ENCODE measurements at places on chromosomes 6 and 20.

GRCh38 chr20:50244352-50245149 is 53.9 kb downstream of the CEBPB start:
- DNase-seq = no peak

DNA sequence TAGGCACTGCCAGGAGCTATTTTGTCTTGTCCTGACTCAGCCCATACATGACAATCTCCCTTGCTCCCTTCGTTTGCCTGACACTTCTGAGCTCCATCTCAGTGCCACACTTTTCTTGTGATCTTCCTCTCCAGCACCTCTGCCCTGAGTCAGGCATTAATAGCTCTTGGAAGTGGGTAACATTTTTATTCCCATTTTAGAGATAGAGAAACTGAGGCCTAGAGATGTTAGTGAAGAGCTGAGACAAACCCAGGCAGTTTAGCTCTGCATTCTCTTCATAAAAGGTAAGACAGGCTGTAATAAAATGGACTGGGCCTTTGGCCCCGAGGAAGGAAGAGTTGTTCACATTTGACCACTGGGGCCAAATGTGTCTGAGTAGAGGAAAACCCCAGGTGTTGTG is 167.4 kb downstream of the DHX35 start:
- DNase-seq = no peak

GRCh38 chr20:62726276-62726675 is 17.6 kb downstream of the NTSR1 start:
- DNase-seq = no peak

- DNase-seq = no peak
Observed at GRCh38 chr6:160899671-160900430, 91.7 kb upstream of the MAP3K4 start.

GRCh38 chr20:52294106-52294628 is 102.6 kb upstream of the ZFP64 start:
- no peak for DNase-seq

DNA sequence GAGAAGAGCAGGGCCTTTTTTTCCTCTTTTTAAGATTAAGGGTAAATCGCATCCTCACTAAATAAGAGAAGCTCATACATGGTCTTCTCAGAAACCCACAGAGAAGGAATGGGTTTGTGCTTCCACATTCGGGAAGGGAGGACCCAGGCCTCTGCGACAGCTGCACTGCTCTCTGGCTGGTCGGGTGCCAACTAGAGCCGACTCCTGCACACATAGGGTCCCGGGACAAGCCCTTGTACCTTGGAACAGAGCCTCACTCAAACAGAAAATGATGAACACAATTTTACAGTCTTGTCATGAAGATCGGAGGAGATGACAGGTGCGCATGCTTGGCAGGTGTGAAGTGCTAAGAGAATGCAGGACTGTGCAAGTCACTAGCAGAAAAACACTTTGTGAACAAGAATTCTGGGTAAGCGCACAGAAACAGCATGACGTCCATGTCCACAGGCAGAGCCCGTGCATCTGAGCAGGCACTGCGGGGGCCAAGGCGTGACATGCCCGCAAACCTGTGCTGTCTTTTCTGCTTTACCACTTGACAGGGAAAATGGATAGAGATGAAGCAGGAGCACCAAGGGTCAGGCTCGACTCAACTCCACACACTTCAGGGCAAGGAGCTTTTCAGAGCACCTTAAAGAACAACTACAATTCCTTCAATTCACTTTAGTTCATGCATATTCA is 101.0 kb upstream of the MPC1 start:
- no peak for DNase-seq

DNA sequence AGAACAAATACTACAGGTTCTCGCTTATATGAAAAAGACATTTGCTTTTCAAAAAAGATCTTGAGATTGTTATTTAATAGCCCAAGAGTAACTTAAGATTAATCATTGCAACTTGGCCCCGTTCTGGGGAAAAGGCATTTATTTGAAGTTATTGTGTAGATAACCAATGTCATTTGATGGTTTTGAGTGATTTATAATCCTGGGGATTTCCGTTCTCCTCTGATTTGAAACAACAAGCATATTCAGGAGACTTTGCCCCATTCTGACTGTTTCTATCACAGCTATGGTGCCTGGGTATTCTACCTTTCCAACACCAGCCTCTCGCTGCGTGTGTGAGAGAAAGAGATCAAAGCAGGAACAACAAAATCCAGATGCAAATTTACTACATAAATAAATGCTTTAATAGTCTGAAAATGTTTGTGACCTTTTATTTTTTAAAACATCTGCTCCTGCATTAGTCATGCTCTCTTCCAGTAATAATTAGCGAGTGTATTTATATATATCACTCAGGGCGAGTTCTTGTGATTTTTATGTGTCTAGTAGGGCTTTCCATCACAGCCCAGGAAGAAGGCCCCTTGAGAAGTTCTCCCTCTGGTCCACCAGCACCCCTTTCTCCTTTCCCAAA is 197.9 kb upstream of the FOXQ1 start:
- DNase-seq = no peak

- no peak for DNase-seq
Observed at GRCh38 chr20:60031107-60031506, 72.9 kb downstream of the CDH26 start.

DNA sequence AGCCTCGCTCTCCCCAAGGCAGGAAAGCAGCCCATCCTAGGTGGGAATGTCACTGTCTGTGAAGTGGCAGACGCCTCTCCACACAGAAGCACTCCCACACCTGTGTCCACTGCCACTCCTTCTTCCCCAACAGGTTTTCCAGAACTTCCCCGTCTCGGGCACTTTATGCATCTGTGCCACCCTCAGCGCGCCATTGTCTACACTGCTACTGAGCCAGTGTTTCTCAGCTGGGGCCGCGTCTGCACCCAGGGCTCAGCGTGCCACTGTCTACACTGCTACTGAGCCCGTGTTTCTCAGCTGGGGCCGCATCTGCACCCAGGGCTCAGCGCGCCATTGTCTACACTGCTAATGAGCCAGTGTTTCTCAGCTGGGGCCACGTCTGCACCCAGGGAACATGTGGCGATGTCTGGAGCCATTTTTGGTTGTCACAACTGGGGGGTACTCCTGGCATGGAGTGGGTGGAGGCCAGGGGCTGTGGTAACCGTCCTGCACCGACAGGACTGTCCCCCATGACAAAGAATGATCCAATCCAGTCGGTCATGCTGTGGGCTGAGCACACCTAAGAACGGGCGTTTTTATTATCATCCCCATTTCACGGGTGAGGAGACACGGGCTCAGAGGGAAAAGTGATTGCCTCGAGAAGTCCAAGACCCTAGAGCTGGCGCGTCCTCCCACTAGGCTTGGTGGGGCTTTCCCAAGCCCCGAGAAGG is 41.7 kb upstream of the ZBP1 start:
- no peak for DNase-seq

DNA sequence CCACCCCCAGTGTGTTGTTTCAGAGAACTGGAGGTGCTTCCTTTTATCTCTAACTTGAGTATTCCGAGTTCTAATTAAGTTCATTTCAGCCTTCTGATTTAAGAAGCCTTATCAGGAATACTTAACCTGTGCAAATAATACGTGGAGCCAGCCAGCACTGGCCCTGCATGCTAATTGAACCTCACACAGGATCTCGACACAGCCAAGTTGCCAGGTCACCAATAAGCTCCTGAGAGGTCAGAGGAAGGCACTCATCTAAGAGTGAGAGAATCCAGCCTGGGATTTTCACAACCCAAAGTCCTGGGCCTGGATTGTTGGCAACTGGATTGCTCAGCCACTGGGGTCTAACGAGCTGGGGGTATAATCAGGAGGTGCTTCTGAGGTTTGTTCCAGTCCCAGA is 157.7 kb upstream of the LRFN2 start:
- no peak for DNase-seq

- no peak for DNase-seq
Observed at GRCh38 chr6:148392671-148393070, 50.0 kb downstream of the SASH1 start.

DNA sequence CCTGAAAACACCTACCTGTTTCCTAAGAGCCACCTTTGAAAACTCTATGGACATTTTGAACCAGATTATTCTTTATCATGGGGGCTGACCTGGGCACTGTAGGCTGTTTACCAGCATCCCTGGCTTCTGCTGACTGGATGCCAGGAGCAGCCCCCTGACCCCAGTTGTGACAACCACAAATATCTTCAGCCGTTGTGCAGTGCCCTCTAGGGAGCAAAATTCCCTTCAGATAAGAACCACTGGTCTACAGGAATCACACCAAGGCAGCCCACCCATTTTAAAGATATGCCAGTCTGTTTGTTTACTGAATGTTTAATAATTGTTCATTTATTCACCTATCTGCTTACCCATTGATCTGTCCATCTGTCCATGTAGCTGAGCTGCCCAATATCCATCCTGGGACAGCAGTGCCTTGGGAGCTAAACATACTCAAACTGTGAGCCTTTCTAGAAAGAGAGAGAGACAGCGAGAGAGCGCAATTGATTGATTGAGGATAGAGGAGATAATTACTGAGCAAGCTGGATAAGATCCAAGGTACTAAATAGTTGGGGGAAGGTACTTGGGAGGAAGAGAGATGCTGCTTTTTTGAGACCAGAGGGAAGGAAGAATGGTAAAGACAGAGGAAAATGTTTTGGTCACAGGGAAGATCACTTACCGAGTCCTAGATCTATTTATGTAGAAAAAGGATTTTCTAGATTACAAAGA is 276.8 kb downstream of the NRN1 start:
- DNase-seq = no peak

GRCh38 chr6:5981126-5982026 is 25.3 kb downstream of the NRN1 start:
- no peak for DNase-seq

GRCh38 chr6:136511397-136511796 is 38.8 kb downstream of the MAP7 start:
- DNase-seq = no peak

DNA sequence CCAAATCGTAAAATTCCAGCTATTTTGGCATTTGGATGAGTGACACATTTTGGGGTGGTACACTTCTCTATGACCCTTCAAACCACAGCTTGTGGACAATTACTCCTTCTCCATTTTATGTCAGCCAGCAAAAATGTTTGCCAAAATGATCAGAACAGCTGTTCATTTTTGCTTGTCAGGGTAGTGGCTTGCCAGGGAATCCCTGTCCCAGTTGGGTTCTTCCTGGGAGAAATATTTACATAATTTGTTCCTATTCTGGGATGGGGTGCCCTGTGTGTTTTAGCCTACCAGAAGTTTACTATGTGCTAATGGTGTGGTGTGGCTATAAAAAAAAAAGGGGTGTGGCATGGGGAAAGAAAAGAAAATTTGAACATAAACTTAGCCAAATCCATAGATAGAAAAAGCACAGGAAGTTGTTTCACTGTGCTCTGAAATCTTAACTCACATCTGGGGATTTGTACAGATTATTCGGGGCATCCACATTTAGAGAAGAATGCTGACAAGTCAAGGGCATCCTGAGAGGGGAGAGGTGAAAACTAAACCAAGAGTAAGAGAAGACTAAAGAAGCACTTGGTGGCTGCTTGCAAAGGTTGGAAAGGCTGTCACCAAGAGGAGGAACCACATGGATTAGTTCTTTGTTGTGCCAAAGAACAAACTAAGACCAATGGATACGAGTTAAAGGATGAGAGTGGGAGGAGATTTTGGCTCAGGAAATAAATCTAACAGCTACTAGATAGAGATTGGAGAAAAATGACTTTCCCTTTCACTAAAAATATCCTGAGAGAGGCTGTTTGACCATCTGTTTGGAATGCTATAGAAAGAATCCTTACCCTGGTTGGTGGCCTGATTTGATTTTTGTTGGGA is 55.2 kb upstream of the RBM24 start:
- DNase-seq = no peak

DNA sequence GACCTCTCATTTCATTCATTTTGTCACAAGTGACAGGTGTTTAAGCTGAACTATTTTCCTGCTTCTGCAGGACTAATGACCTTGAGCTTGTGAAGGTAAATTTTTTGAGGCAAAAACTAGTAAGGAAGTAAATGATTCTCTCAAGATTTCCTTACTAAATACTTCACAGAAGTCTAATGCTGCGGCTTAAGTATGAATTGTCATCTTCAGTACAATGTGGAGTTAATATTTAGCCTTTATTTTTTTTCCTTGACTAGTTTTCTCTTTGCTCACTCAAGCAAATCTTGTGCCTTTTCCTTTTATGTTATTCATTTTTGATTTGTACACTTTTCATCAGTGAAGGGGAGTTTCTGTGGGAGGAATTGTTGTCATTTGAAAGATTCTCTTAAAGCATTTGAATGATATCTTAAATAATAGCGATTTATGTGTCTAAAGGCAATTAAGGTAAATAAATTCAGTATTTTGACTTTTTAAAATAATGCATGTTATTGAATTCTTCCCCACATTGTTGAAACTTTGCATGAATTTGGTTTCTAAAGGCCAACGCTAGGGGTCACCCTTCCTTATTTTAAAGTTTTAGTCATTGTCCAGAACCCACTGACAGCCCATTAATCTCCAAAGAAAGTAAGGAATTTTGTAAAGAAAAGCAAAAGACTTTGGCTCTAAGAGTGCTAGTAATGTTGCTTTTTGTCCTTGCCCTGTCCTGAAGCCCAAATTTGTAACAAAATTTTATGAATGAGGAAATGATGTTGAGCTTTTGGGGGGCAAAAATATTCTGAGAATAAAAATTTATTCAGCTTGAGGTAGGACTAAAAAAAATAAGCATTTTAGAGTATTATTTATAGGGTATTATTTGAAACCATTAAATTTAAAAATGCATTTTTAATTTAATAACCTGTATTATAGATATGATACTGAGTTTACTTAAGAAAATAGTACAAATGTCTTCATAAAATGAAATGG is 157.4 kb upstream of the LAMA2 start:
- DNase-seq = no peak

DNA sequence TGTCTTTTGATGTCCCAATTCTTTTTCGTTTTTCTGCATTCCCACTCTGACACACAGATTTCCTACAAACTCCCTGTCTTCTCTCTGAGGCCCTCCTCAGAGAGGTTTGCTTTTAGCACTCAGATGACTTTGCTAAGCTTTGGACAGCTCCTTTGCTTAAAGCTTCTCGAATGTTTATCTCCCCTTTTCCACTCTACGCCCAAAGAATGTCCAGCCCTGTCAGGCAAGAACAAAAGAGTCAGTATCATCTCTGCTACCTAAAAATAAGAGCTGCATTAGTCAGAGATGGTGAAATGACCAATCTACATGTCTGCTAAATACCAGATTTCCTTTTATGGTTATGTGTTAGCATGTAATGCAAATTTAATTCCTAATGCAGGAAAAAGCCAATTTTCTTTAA is 56.8 kb downstream of the PREP start:
- peak; percentile 64 for DNase-seq

GRCh38 chr6:15800841-15801617 is 138.2 kb upstream of the DTNBP1 start:
- DNase-seq = peak; percentile 22

DNA sequence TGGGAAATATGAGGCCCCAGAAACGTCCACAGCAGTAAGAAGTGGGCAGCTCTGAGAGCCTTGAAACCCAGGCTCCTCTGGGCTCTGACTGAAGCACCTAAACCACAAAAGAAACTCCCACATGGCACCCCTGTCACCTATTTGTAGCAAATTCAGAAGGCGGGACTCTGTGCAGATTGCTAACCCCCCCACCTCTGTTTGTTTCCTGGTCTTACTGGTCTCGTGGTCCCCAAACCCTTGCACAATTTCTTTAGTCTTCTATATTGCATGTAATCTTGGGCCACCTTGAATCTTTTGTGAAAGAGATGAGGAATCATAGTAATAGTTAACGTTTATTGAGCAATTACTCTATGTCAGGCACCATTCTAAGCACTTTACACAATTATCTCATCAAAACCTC is 154.3 kb downstream of the PREX1 start:
- DNase-seq = no peak

Measured in epithelial cell of proximal tubule (primary cell).